ENCODE measurements at places on chromosomes 11 and 22.

GRCh38 chr22:41239443-41240128, 1.1 kb downstream of the CHADL start:
- no peak for DNase-seq

GRCh38 chr11:43289368-43289767, 22.4 kb upstream of the API5 start:
- no peak for DNase-seq

DNA sequence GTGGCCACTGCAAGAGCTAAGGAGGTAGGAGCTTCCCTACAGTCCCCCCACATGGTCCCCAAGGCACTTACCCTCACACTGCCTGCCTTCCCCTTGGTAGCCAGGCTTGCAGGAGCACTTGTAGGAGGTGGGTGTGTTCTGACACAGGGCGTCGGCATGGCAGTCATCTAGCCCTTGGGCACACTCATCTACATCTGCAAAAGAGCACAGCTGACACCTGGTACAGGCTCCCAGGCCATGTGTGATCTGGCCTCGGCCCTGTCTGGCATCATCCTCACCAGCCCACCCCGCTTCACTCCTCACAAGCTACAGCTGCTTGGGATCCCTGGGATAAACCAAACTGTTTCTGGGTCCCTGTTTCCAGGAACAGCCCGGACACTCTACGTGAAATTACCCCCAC, 1.8 kb downstream of the SCUBE2 start:
- no peak for DNase-seq

GRCh38 chr11:133999355-133999754, 42.6 kb upstream of the IGSF9B start:
- DNase-seq, result no peak

GRCh38 chr11:69011624-69012091, 1.4 kb downstream of the MRGPRF start:
- no peak for DNase-seq

GRCh38 chr11:69652999-69653398, 12.0 kb downstream of the CCND1 start:
- DNase-seq, result no peak

- no peak for DNase-seq
These were observed 870.7 kb downstream of the TBC1D22A start for GRCh38 chr22:47633111-47633510.

- DNase-seq, result no peak
These were observed 62.1 kb upstream of the LMO1 start for GRCh38 chr11:8325591-8326304.

DNA sequence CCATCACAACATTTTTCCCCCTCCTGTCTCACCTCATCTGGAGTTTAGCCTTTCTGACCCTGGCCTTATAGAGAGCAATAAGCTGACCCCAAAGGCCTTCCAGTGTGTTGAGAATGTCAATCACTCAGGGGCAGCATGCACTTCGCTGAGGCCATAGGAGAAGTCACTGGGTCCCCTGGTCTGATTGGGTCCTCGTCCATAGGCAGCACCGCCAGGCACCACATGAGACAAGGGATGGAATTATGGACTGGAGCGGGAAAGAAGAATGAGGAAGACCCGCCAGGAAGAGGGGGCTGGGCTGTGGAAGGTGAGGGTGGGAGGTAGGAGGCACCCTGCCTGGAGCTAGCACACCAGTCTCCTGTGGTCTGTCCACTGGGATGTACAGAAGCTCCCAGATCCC, 72.9 kb downstream of the DSCAML1 start:
- DNase-seq, result no peak

DNA sequence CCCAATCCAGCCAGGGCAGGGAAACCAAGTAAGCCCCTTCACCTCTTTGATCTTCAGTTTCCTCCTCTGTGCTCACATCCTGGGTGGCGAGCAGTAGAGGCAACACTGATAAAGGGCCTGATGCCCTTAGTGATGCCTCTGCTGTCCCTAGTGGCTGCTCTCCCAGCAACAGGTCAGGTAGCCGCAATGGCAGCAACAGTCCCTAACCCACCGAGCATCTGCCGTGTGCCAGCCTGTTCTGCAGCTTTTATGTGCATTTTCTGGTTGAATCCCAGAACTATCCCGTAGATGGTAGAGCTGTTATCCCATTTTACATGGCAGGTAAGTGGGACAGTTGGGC, 5.2 kb downstream of the SCYL1 start:
- no peak for DNase-seq

GRCh38 chr11:74492084-74492483, 1.4 kb downstream of the LIPT2 start:
- no peak for DNase-seq

- no peak for DNase-seq
These were observed 89.3 kb downstream of the BCR start for GRCh38 chr22:23269441-23270211.

DNA sequence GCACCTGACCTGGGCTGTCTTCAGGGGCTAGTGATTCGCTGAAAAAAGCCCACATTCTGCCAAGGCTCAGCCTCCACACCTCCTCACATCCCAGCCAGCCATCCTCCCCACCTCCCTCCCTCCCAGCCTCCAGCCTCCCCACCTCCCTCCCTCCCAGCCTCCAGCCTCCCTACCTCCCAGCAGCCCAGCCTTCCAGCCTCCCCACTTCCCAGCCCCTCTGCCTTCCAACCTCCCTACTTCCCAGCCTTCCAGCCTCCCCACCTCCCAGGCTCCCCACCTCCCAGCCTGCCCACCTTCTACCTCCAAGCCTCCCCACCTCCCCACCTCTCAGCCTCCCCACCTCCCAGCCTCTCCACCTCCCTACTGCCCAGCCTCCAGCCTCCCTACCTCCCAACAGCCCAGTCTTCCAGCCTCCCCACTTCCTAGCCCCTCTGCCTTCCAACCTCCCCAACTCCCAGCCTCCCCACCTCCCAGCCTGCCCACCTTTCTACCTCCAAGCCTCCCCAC, 33.7 kb upstream of the TH start:
- DNase-seq, result no peak

- DNase-seq, result no peak
These were observed 39.8 kb downstream of the MUC6 start for GRCh38 chr11:996681-997080.

DNA sequence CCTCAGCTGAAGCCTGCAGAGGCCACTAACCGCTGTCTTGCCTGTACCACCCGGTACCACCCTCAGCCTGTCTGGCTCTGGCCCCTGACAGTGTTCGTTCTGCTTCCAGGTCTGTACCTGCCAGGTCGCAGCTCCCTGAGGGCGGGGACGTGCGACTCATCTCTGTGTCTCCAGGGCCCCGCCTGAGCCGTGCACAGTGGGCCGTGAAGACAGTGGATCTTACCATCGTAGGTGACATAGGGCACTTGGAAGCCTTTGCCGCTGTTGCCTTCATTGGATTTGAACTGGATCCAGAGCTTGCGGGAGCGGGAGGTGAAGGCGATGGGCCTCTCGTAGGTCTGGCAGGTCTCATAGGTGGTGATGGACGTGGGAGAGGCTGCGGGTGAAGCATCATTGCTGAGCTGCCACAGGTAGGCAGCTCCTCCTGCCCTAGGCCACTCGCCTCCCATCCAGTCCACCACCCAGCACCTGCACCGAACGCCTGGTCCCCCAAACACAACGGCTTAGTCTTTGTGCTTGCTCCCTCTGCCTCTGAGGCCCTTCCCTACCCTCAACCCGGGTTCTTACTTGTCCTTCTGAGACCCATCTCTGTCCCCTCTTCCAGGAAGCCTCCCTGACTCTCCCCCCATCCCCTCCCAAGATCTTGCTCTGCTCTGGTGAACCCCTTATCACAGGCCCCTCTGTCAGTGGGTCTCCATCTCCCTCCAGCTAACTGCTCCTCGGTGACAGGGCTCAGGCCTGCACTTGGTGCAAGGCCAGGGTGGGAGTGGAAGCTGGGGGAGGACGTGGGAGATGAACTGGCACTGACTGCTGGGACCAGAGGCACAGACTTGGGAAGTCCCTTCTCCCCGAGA, 21.1 kb upstream of the TTLL12 start:
- DNase-seq, result no peak

DNA sequence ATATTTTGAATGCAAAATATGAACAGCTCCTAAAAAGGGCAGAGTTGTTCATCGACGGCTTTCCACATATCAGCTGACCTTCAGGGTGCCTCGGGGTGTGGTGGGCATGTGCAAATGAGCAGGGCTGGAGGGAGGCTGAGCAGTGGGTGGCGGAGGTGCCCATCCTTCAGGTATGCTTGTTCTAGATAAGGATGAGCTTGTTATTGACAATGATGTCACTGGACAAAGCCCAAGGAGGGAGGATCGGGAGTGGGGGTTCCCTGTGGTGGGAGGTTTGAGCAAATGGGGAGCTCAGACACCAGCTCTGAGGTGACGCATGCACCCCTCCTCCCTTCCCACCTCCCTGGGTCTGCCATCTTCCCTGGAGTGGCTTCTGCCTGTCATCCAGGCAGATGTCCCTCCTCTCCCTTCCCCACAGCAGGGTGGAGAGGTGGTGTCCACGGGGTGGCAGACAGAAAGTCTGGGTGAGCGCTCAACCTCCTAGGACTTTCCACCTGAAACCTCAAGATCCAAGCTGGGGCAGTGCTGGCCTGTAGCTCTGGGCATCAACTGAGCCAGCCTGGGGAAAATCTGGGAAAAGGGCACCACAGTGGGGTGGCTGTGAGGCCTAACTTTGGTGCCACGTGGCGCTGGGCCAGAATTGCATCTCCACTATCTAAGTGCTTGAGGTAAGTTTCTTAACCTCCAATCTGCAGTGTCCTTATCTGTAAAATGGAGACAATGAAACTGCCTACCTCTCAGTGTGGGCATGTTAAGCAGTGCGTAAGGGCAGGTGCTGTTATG, 106.3 kb upstream of the THY1 start:
- no peak for DNase-seq

- no peak for DNase-seq
These were observed 99.0 kb upstream of the LARGE1 start for GRCh38 chr22:34019190-34019845.

GRCh38 chr11:4605057-4605456, 3.0 kb downstream of the TRIM68 start:
- no peak for DNase-seq

GRCh38 chr11:128765571-128766549, 72.0 kb downstream of the FLI1 start:
- DNase-seq, result no peak

DNA sequence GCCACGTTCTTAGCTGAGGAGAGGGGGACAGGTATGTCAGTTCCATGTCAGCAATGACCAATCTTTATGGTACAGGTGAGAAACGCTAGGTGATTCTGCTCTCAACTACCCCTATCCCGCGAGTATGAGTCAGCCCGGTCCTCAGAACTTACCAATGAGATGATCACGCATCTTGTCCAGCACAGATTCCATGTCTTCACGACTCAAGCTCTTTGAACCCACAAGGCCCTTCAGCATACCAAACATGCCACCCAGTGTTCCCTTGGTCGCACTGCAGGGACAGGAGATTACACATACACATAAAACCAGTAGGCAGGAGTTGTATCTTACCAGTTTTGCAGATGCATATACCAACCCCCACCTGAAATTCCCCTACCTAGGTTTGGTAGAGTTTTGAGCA, 2.9 kb downstream of the SRPRA start:
- peak; percentile 36 for DNase-seq

- no peak for DNase-seq
These were observed 56.9 kb upstream of the EIF3D start for GRCh38 chr22:36585841-36586240.

- DNase-seq, result peak; percentile 54
These were observed 24.3 kb downstream of the GLYATL1 start for GRCh38 chr11:58963551-58964104.

DNA sequence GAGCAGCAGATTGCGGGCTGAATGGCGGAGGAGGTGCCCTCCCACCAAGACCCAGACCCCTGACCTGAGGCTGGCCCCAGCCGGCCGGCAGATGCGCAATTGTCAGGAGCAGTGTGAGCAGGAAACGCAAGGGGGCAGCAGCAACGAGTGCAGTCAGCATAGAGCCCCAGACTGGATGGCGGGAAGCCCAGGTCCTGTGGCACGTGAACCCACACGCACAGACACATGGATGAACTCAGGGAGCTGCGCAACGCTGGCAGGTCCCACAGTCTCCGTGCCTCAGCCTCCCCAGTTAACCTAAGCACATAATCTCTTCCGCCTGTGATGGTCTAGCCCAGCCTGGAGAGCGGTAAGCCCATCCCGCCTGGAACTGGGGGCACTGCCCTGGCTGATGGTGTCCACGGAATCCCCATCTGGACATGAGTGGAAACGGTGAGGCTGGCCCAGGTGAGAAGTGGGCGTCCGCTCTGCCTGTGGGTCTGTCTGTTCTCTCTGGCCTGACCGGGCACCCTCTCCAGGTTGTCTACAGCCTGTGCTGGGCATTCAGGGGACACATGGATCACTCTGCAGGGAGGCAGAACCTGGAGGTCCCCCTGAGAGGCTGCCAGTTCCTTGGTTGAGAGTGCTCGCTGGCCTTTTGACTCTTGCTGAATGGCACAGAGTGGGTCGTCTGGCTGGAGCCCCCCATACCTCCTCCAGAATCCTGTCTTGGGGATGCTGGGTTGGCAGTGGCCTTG, 626 bp upstream of the TBX10 start:
- DNase-seq, result peak; percentile 60

DNA sequence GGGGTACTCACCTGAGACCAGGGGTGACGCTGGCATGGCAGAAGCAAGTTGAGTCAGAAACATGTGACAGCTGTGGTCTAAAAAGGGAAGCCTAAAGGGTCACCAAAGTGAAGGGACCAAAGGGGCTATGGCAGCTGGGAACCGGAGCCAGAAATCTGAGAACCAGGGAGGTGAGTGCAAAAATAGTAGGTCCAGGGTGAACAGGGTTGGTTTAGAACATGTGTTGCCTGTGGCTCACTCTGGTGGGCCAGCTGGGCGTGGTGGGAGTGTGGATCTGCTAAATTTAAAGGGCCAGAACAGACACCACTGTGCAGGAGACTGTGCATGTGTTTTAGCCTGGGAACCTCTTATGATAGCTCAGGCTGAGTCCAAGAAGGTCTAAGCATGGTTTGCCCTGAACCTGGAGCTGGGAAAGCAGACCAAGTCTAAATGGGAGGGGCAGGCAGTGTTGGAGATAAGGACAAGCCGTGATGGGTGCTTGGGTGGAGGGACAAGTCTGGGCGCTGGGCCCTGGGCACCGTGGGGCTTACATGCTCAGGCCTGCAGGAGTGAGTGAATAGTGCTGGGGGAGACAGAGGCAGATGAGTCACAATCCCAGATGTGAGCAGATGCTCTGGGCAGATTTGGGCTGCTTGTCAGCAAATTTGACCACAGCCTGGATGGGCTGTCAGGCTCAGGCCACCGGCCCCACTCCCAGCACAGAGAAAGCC, 41.4 kb upstream of the ZBED5 start:
- DNase-seq, result no peak

- DNase-seq, result no peak
These were observed 426.4 kb upstream of the FAT3 start for GRCh38 chr11:91798240-91798639.

GRCh38 chr11:92295175-92296137, 70.8 kb downstream of the FAT3 start:
- DNase-seq, result peak; percentile 42

DNA sequence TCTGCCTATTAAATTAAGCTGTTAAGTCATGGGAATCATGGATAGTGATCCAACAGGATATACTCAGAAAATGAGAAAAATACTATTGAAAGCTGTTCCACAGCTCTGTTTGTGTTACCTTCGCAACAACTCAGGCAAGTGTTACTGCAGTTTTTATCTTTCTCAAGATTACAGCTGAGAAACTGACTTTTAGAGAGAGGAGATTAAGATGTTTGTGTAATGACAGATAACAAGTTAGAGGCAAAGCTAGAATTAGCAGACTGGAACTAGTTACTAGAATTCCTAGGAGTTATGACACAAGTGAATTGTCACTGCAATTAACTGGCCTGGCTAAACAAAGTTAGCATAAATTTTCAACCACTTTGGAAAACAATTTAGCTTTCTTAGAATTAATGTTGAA, 1.6 kb downstream of the SLN start:
- DNase-seq, result no peak
